OCI-LY7 (cell line): ENCODE measurements at places on chromosomes 3 and 15. TPM values are rescaled to one million over a fixed set of nuclear protein-coding genes. Genes with fewer than 3 reads are reported as not detected.

Gene PP2D1
- total RNA-seq = not detected in 2 replicates

Gene TMEM108
- not detected in 2 replicates for total RNA-seq

DNA sequence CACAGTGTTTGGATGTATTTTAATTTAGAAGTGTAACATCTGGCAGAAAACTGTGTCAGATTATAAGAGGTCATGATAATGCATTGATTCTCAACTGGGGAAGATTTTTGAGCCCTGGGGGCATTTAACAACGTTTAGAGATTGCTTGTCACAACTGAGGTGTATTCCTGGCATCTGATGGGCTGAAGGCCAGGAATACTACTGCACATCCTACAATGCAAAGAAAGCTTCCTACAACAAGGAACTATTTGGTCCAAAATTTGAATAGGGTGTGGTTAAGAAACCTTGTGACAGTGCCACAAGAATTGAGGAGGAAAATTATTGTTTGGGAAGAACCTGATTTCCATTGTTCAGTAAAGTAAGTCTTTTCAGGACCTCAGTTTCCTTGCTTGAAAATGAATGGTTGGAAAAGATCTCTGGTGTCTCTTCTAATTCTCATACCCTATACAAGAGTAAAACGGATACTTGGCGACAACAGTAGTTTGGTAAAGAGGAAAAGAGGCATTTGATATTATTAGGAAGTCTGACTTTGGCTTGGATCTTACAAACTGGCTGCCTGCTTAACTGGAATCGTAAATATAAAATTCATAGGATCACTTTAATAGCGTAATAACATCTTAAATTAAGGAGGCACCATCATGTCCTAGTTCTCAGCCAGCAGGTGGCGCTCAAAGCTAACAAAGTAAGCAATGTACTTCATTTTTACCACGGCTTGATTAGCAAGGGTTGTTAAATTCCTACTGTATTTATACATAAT lies 4.3 kb downstream of the DAZL start:
- DNase-seq = peak; percentile 87

Gene SCAANT1
- total RNA-seq = not detected in 2 replicates

DNA sequence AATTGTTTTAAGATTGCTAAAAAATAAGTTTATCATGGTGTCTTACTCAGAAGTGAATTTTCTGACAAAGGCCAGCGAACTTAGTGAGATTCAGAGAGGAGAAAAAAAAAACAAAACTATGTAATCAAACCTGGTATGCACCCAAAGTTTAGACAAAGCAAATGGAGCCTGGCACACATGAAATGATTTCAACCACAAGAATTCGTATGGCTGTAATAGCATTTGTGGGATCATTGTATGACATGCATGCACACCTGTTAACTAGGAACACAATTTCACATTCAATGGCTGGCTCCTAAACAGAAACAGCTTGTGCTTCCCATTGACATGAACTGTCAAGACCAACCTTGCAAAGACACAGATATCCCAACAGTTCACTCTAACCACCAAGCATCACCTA lies 94.6 kb downstream of the ZIC4 start:
- no peak for DNase-seq

GRCh38 chr3:14404631-14405359 lies 2.4 kb downstream of the SLC6A6 start:
- DNase-seq = peak; percentile 41

DNA sequence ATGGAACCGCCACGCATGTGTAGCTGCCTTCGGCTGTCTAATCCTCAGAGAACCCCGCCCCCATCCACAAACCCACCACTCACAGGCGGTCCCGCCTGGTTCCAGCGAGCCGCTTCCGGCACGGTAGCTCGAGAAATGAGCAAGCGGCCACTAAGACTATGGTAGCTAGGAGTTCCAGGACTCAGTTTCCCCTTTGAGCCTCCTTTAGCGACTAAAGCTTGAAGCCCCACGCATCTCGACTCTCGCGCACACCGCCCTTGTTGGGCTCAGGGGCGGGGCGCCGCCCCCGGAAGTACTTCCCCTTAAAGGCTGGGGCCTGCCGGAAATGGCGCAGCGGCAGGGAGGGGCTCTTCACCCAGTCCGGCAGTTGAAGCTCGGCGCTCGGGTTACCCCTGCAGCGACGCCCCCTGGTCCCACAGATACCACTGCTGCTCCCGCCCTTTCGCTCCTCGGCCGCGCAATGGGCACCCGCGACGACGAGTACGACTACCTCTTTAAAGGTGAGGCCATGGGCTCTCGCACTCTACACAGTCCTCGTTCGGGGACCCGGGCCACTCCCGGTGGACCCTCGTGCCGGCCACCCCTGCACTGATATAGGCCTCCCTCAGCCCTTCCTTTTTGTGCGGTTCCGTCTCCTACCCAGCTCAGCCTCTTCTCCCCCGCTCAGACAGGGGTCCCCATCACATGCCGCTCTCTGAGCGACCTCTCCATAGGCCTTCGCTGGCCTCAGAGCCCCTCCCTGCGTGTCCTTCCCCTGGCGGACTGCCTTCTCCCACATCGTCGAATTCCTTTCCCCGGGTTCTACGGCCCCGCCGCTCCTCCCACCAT lies at the start of gene RAB11A:
Gene RAB11A, plus strand, starts transcription at position 366 of the 828 bp plus-strand sequence. Its CDS starts 95 bp downstream, at position 461.
- DNase-seq = peak; percentile 98

Gene CCR9
- total RNA-seq = 0.32 TPM in 1 of 2 replicates, not detected in the other

Gene TTC21A
- 27.1 and 32.3 TPM in 2 replicates for total RNA-seq

DNA sequence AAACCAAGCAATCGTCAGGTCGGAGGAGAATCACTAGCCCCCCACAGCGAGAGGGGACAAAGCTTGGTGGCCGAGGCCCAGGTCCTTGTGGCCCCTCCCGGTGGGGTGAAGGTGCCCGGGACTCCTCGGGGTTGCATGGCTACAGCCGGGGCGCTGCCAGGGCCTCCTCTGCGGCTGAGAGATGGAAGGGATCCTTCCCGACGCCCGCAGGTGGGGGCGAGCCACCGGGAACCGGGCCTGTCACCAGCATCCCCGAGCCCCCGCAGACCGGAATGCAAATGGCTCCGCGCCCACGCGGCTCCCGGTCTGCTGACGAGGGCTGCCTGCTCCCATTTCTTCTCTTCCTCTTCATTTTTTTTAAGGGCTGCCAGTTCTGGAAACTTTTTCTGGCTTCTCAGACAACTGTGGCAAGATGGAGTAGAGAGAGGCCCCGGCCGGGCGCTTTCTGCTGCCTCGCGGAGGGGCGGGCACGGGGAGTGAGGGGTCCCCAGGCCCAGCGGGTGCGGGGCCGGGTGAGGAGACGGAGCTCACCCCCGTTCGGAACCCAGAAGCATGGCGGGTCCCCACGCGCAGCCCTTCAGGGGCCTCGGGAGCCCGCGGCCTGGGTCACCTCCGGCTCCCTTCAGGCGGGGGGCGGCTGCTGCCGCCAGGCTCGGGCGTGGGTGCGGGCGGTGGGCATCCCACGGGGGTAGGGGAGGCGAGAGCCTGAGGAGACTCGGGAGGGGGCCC lies 27.5 kb downstream of the MELTF start:
- peak; percentile 33 for DNase-seq

- no peak for DNase-seq
Measured at GRCh38 chr15:33200444-33200843, 5.9 kb upstream of the FMN1 start.

Gene SCG3
- total RNA-seq = not detected in 2 replicates
